ENCODE measurements at places on chromosomes 13 and 19. TPM values are rescaled to one million over a fixed set of nuclear protein-coding genes. Genes with fewer than 3 reads are reported as not detected.

PLIN3 gene
- total RNA-seq: 97.5 TPM

FREM2 gene
- total RNA-seq: not detected

GAPDHS gene
- total RNA-seq: not detected

TMIGD2 gene
- not detected for total RNA-seq

CYP2A6 gene
- total RNA-seq: not detected

DMKN gene
- not detected for total RNA-seq

MBD3L4 gene
- total RNA-seq: not detected
